ENCODE measurements at places on chromosomes 3 and 15.

DNA sequence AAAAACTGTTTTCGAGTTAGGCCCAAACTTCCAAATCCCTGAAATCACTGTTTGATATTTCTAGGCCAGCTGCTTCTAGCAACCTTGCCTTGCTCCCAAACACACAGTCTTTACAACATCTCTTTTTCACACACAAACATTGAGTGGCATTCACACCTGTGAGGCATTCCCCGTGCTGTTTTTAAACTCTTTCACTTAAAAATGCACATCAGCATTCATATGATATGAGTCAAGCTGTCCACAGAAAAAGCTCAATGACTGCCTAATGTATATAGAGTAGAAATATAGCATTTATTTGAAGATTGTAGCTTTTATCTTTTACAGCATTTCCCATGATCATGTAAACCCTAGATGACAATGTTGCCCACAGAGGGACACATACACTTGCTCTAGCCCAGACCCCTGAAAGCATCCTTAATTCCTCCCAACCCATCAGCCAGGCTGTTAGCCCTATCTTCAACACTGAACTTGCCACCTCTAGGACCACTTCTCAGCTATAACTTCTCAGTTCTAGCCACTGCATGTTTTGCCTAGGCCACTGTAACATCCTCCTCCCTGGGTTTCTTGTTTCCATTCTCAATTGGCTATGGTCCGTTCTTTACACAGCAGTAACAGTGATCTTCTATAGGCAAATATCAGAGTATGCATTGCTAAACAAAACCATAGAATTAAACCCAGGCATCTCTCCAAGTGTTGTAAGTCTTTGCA lies 782.6 kb downstream of the DIPK2A start:
- DNase-seq, result no peak

DNA sequence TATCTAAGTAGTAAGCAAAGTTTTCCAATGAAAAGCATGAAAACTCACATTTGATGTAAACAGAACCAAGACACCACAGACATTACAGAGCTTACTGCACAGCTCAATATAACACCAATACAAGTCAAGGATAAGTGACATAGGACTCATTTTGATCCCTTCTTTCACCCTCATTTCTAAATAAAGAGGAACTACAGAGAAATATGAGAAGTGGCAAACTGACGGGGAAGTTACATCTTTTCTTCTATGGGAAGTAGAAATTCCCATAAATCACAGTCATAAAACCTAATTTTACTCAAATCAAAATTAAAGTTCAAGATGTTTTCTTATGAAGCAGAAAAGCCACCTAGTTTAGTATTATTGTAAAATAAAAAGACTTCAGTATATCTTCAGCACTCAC lies 3.8 kb downstream of the ATG3 start:
- DNase-seq, result no peak

DNA sequence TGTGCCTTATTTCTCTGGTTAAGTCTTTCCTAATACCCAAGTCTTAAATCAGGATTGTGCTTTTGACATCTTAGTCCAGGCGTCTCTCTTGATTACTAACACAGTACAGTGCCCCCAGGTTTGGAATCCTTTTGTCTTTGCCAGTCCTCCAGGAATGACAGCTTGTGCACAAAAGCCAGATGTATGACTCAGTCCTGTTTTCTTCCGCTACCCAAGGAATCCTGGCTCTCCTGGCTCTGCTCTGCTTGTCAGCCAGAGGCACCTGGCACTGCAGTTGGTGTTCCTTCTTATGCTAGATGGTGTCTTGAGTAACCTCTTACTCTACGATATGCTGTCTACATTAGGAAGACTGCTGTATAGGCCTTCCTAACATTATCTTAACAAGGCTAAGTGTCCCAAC lies 728.2 kb upstream of the NECTIN3 start:
- peak; percentile 66 for DNase-seq

- peak; percentile 64 for DNase-seq
Measured at GRCh38 chr3:152737021-152737908, 97.7 kb upstream of the P2RY1 start.

DNA sequence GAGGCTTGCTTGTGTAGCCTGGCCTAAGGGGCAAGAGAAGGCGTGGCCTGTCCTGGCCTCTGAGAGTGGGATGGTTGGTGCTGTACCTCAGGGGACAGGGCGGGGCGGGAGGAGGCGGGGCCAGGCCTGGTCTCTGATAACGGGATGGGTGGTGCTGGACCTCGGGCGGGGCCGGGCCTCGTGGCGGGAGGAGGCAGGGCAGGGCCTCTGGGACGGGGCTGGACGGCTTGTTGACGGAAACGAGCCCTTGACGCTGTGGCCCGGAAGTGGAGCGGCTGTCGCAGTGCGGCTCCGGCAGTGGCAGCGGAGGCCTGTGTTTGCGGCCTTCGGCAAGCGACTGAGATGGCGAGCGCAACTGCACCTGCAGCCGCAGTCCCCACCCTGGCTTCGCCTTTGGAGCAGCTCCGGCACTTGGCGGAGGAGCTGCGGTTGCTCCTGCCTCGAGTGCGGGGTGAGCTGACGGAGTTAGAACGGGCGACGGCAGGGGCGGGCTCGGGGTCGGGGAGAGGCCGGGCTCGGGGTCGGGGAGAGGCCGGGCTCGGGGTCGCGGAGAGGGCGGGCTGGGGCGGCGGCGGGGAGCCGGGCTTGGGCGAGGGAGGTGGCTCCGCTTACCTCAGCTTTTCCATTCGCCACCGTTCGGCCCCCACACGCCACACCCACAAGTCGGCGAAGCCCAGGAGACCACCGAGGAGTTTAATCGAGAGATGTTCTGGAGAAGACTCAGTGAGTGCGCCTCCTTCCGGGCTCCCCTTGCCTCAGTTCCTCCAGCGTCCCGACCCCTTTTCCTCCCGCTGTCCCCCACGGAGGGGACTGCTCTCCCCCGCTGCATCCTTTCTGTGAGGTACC lies at the start of gene CCNDBP1:
TSS of gene CCNDBP1 (plus strand) at position 247 of the 846 bp plus-strand sequence. CDS start at position 343, 96 bp downstream.
- DNase-seq, result peak; percentile 71
